Epithelial cell of umbilical artery (primary cell): ENCODE measurements at places on chromosomes 7 and 10. TPM values are rescaled to one million over a fixed set of nuclear protein-coding genes. Genes with fewer than 3 reads are reported as not detected.

Gene PDZD8
- 13.6 and 14.7 TPM in 2 replicates for total RNA-seq

Gene CCDC71L
- 45.1 and 74.5 TPM in 2 replicates for total RNA-seq

Gene SLC12A9
- total RNA-seq, result 17.2 TPM in 2 replicates

Gene FKBP9
- 109 and 145 TPM in 2 replicates for total RNA-seq

Gene OR13A1
- total RNA-seq, result not detected in 2 replicates

Gene SPDYE11
- not detected in 2 replicates for total RNA-seq

Gene NUTM2E
- under 0.01 TPM in 1 of 2 replicates, not detected in the other for total RNA-seq

Gene PAXIP1
- 6.8 and 8.7 TPM in 2 replicates for total RNA-seq

Gene GCK
- 0.15 and 1.3 TPM in 2 replicates for total RNA-seq

Gene FAM237B
- total RNA-seq, result not detected in 2 replicates

Gene MYPN
- not detected in 2 replicates for total RNA-seq

Gene LRGUK
- under 0.01 and 0.76 TPM in 2 replicates for total RNA-seq

Gene KCNIP2
- under 0.01 and 0.30 TPM in 2 replicates for total RNA-seq

Gene CYP2C18
- total RNA-seq, result not detected in 2 replicates

Gene DKK1
- 191 and 206 TPM in 2 replicates for total RNA-seq

Gene HOXA7
- 1.4 and 1.9 TPM in 2 replicates for total RNA-seq

Gene ANKRD61
- total RNA-seq, result 0.32 TPM in 1 of 2 replicates, not detected in the other

Gene TMEM139
- total RNA-seq, result under 0.01 and 0.61 TPM in 2 replicates

Gene SNX8
- total RNA-seq, result 6.8 and 8.5 TPM in 2 replicates

Gene TAS2R4
- 0.32 and 1.1 TPM in 2 replicates for total RNA-seq
